Bronchial smooth muscle cell (primary cell): ENCODE measurements at places on chromosomes 2 and 18. TPM values are rescaled to one million over a fixed set of nuclear protein-coding genes. Genes with fewer than 3 reads are reported as not detected.

MYL12A gene
- 728 and 754 TPM in 2 replicates for total RNA-seq

SPOPL gene
- total RNA-seq, result 5.2 and 7.6 TPM in 2 replicates

TNS1 gene
- total RNA-seq, result 68.1 and 88.8 TPM in 2 replicates

TSGA10 gene
- 3.3 and 3.5 TPM in 2 replicates for total RNA-seq

NETO1 gene
- total RNA-seq, result 0.16 TPM in 1 of 2 replicates, not detected in the other

LDLRAD4 gene
- total RNA-seq, result 0.16 TPM in 1 of 2 replicates, not detected in the other

TRPM8 gene
- total RNA-seq, result 0.47 TPM in 1 of 2 replicates, not detected in the other

KIAA2012 gene
- not detected in 2 replicates for total RNA-seq
